ENCODE measurements at places on chromosomes 3 and 15.
A peak's percentile ranks its signal among the peaks of the same experiment; 100 is the strongest.

DNA sequence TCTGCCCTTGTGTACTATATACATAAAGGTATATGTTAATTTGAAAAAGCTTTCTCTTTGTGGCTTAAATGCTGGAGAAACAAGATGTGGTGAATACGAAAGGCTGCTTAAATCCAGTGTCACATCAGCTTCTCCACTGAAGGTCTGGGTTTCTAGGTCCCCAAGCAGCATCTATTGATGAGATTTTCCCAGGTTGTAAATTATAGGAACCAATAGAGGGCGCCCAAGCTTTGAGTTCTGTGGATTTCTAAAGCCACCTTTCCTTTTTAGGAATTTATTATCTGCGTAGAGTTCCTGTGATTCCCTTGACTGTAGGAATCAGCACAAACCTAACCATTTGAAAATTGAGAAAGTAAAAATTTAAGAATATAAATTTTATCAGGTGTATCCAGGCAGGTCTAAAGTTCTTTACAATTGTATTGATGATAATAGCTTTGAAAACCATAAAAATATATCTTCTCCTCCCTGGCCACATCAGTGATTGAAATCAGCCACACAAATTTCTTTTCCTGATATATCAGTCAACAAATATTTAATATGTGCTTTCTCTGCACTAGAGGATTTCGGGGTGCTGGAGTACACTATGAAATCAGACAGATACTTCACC, 88.3 kb upstream of the ADAMTSL3 start:
- no peak for DNase-seq
- no peak overlapping the region for H3K27ac ChIP-seq
- H3K4me3 ChIP-seq: no peak overlapping the region
- no peaks in the 10 kb centered on the region for H3K4me1 ChIP-seq

GRCh38 chr3:18345015-18345367, 80.1 kb downstream of the SATB1 start:
- H3K27me3 ChIP-seq: peaks cover 6% of the 10 kb centered on the region
- peaks cover 27% of the 10 kb centered on the region for H3K36me3 ChIP-seq
- DNase-seq: no peak
- H3K27ac ChIP-seq: no peak overlapping the region

- no peaks in the 10 kb centered on the region for H3K27me3 ChIP-seq
- H3K4me3 ChIP-seq: peak overlapping the region; percentile 83
- no peak for DNase-seq
- peaks cover 27% of the 10 kb centered on the region for H3K4me1 ChIP-seq
Observed at GRCh38 chr15:40565333-40566238, 744 bp upstream of the CCDC32 start.

GRCh38 chr3:118480101-118480860, 554.4 kb downstream of the IGSF11 start:
- no peaks in the 10 kb centered on the region for H3K27me3 ChIP-seq
- H3K36me3 ChIP-seq: no peaks in the 10 kb centered on the region
- no peak overlapping the region for H3K4me3 ChIP-seq
- no peak overlapping the region for H3K27ac ChIP-seq

GRCh38 chr3:44434834-44435510, 42.5 kb downstream of the ZNF445 start:
- no peaks in the 10 kb centered on the region for H3K27me3 ChIP-seq
- H3K36me3 ChIP-seq: no peaks in the 10 kb centered on the region
- DNase-seq: no peak
- H3K27ac ChIP-seq: no peak overlapping the region
- no peak overlapping the region for H3K4me3 ChIP-seq
- H3K4me1 ChIP-seq: peaks cover 8% of the 10 kb centered on the region

- H3K4me1 ChIP-seq: peaks cover 67% of the 10 kb centered on the region
- H3K27me3 ChIP-seq: no peaks in the 10 kb centered on the region
- peak overlapping the region; percentile 73 for H3K27ac ChIP-seq
- no peak for DNase-seq
Observed at GRCh38 chr15:92069308-92070250, 216.1 kb downstream of the SLCO3A1 start.

- H3K4me3 ChIP-seq: no peak overlapping the region
- no peak overlapping the region for H3K27ac ChIP-seq
- peaks cover 2% of the 10 kb centered on the region for H3K36me3 ChIP-seq
- H3K4me1 ChIP-seq: no peaks in the 10 kb centered on the region
- DNase-seq: no peak
Observed at GRCh38 chr15:84829428-84829827, 12.3 kb downstream of the ALPK3 start.

DNA sequence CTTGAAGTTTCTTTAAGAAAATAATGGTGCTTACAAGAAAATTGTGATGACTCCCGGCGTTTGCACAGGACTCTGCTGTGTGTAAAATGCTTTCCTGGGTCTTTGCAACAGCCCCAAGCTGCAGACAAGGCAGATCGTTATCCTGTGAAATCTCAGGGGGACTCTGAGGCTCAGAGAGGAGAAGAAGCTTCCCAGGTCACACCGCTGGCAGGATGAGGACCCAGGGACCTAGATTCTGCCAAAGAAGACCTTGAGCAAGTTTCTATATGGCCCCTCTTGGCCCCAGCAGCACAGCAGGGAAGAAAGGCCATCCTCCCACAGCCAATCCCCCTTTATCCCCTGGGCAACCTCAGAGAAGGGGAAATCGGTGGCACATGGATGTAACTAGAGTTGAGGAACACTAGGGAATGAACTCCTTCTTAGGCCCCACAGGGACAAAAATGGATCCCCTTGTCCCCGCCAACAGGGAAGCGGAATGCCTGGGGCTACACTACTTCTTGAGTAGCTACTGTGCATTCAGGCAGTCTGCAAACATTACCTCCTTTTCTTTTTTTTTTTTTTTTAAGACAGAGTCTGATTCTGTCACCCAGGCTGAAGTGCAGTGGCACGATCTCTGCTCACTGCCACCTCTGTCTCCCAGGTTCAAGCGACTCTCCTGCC, 72.8 kb downstream of the CPN2 start:
- H3K27me3 ChIP-seq: peaks cover 8% of the 10 kb centered on the region
- H3K27ac ChIP-seq: no peak overlapping the region
- H3K36me3 ChIP-seq: no peaks in the 10 kb centered on the region
- peaks cover 3% of the 10 kb centered on the region for H3K4me1 ChIP-seq
- H3K4me3 ChIP-seq: no peak overlapping the region

GRCh38 chr3:111949712-111950111, 29.1 kb upstream of the ABHD10 start:
- H3K36me3 ChIP-seq: peaks cover 1% of the 10 kb centered on the region
- no peak for DNase-seq
- no peak overlapping the region for H3K27ac ChIP-seq
- no peaks in the 10 kb centered on the region for H3K4me1 ChIP-seq
- H3K27me3 ChIP-seq: no peaks in the 10 kb centered on the region

DNA sequence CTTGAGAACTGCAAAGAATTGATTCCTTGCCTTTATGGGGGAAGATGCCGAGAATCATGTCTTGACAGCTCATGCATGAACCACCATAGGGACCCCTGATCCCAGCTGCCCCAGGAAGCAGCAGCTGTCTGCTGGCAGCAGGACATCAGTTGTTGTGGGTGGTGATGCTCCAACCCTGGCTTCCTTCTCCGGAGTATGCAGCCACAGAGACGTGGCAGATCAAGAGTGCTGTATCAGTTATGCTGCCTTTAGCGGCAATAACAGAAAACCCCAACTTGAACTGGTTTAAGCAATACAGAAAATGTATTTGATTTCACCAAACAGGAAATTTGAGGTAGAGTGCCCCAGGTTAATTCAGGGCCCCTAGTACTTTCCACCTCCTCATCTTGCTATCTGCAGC, 92.2 kb upstream of the TNFAIP8L3 start:
- peaks cover 38% of the 10 kb centered on the region for H3K27me3 ChIP-seq
- H3K4me1 ChIP-seq: no peaks in the 10 kb centered on the region
- H3K36me3 ChIP-seq: no peaks in the 10 kb centered on the region
- no peak overlapping the region for H3K27ac ChIP-seq
- H3K4me3 ChIP-seq: no peak overlapping the region
- DNase-seq: no peak

DNA sequence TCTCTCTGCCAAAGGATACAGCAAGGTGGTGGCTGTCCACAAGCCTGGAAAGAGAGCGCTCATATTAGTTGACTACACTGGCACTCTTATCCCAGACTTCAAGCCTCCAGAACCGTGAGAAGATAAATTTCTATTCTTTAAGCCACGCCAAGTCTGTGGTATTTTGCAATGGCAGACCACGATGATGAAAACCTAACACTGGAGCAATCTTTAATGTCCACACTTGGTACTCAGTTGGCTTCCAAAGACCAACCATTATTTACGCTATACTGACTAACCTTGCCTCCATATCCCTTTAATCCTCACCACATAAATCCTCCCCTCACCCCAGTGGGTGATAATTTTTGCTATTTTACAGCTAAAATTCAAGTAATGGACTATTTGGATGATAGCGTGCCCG, 16.9 kb upstream of the LACTB start:
- DNase-seq: no peak
- no peaks in the 10 kb centered on the region for H3K36me3 ChIP-seq
- no peaks in the 10 kb centered on the region for H3K4me1 ChIP-seq
- H3K4me3 ChIP-seq: no peak overlapping the region

DNA sequence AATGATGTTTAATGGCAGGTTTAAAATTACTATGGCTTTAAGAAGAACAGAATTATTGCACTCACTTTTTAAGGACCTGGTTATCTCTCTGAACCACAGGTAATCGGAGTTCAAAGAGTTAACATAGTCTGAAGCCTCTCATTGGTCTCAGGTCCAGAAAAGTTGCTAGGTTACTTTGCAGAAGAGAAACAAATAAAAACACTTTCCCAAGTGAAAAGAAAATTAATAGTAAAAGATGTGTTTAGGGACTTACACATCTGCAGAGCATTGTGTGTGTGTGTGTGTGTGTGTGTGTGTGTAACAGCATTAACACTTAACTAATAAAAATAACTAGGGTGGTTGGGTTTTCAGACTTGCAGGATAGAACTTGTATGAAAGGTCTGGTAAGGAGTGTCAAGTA, 1.0 kb downstream of the MASP1 start:
- no peaks in the 10 kb centered on the region for H3K4me1 ChIP-seq
- no peak for DNase-seq

DNA sequence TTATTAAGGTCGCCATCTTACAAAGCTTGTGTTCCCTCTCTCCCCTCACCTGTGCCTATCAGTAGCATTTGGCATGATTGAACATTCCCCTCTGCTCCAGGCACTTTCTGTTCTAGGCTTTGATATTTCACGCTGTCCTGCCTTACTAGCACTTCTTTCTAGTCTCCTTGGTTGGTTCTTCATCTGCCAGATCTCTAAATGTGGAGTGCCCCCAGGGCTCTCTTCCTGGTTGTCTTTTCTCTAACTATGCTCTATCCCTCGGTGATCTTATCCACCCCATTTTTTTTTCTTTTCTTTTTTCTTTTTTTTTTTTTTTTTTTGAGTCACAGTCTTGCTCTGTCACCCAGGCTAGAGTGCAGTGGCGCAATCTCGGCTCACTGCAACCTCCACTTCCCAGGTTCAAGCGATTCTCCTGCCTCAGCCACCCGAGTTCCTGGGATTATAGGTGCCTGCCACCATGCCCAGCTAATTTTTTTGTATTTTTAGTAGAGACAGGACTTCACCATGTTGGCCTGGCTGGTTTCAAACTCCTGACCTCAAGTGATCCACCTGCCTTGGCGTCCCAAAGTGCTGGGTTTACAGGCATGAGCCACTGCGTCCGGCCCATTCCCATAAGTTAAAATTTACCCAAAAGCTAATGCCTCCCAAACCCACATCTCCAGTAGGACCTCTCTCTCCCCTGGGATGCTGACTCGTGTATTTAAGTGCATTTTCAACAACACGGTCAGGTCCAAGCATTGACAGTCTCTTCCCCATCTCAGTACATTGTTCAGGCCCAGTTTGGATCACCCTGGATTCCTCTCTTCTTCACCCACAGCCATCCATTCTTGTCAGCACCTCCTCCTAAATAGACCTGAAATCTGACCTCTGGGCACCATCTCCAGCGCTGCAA, 5.2 kb downstream of the NUSAP1 start:
- no peaks in the 10 kb centered on the region for H3K27me3 ChIP-seq
- no peak overlapping the region for H3K27ac ChIP-seq

DNA sequence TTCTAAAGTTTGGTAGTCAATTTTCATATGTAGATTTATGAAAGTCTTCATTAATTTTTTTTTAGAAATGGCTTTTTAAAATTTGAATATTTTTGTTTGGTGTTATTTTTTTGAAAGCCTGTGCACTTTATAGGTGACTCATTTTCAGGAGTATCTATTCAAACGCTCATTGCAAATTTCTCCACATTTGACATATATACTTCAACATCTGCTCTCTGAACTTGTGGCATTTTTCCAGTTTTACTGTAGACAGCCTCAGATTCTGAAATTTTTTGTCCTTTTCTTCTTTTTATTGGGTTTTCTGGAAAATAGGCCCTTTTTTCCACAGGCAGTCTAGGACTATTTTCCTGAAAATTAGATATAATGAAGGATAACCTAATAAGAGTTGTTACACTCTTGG, 396.6 kb downstream of the RBMS3 start:
- no peaks in the 10 kb centered on the region for H3K36me3 ChIP-seq
- no peak for DNase-seq
- H3K4me1 ChIP-seq: no peaks in the 10 kb centered on the region
- no peaks in the 10 kb centered on the region for H3K27me3 ChIP-seq
- no peak overlapping the region for H3K27ac ChIP-seq
- no peak overlapping the region for H3K4me3 ChIP-seq

DNA sequence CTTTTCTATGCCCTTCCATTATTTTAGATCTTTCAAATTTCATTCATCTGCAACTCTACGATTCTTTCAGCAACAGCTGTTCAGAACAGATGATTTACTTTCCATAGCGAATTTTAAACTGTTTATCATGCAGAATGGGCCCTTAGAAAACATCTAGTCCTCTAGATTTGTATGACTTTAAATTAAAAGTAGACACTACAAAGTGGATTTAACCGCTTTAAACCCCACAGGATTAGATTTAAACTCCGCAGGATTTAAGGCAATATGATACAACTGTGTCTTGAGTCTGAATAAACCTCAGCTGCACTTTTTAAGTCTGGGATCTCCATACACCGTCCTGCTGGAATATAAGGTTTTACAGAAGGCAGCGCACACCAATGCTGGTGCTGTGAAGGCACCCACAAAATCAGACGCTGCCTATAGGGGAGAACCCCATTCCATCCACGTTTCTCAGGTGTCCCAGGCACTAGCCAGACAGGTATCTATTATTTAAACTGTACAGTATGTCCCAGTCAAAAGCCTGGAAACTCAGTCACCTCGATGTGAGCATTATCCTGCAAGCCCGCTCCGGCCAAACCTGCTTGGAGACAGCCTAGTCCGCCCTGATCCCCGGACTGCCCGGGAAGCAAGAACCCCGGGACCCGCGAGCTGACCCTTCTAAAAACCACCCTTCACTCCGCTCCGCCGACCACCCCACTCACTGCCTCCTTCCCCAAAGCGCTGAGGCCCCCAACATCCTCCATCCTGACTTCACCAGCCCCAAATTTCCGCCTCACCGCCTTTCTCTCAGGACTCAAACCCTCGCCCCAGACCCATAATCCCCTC, 768 bp downstream of the ANO10 start:
- H3K36me3 ChIP-seq: peaks cover 9% of the 10 kb centered on the region
- no peak for DNase-seq
- no peaks in the 10 kb centered on the region for H3K27me3 ChIP-seq
- no peak overlapping the region for H3K27ac ChIP-seq

- H3K27ac ChIP-seq: no peak overlapping the region
- H3K27me3 ChIP-seq: no peaks in the 10 kb centered on the region
- H3K4me1 ChIP-seq: no peaks in the 10 kb centered on the region
Observed at GRCh38 chr15:47405365-47406162, 311.7 kb upstream of the SEMA6D start.

All from effector memory CD8-positive, alpha-beta T cell (primary cell).